ENCODE measurements at places on chromosomes 5 and 9. TPM values are rescaled to one million over a fixed set of nuclear protein-coding genes. Genes with fewer than 3 reads are reported as not detected.

DNA sequence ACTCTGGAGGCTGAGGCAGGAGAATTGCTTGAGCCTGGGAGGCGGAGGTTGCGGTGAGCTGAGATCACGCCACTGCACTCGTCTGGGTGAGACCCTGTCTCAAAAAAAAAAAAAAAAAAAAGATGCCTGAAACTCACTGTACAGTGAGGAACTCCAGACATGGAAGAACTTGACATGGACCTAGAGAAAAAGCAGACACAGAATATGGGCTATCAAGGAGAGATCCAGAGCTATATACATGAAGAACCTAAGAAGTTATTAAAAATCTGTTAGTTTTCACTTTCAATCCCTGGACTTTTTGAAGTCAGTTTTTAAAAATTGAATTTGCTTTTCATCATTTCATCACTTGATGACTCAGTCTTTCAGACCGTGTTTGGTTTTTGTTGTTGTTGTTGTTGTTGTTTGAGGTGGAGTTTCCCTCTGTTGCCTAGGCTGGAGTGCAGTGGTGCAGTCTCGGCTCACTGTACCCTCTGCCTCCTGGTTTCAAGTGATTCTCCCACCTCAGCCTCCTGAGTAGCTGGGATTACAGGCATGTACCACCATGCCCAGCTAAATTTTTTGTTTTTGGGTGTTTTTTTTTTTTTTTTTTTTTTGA, 20.3 kb downstream of the PAIP2 start:
- no peak for DNase-seq

- no peak for DNase-seq
Observed at GRCh38 chr5:127206320-127207113, 84.1 kb upstream of the MEGF10 start.

GRCh38 chr5:87781976-87782375, 369.2 kb upstream of the CCNH start:
- DNase-seq = no peak

GRCh38 chr9:117734523-117735314, 30.5 kb downstream of the TLR4 start:
- DNase-seq = no peak

GRCh38 chr5:179776411-179776938, 17.3 kb upstream of the LTC4S start:
- DNase-seq = no peak

DNA sequence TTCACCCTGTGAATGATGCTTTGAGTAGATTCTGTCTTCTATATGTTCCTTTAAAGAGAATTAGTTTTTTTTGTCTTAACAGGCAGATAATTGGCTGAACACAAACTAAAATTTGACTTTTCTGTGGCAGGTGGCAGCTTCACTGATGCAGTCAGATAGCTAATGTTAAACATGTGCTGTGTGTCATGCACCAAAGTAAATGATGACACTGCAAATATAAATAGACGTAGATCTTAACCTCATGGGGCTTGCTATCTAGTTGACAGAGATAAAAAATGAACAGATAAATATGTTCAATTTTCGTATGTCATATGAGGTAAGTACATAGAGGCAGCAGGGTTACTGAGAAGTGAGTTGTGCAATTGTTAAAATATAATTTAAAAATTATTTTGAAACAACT, 82.7 kb downstream of the PARP8 start:
- DNase-seq = no peak

Gene ADAMTS16
- 0.09 TPM for total RNA-seq
